Fibroblast of mammary gland (primary cell): ENCODE measurements at places on chromosomes 7 and 10.

GRCh38 chr7:39421661-39422060 lies 144.5 kb upstream of the YAE1 start:
- no peak for DNase-seq

GRCh38 chr7:103524042-103524907 lies 78.3 kb upstream of the SLC26A5 start:
- DNase-seq, result peak; percentile 63

GRCh38 chr7:24706211-24707170 lies 50.8 kb downstream of the GSDME start:
- DNase-seq, result no peak

DNA sequence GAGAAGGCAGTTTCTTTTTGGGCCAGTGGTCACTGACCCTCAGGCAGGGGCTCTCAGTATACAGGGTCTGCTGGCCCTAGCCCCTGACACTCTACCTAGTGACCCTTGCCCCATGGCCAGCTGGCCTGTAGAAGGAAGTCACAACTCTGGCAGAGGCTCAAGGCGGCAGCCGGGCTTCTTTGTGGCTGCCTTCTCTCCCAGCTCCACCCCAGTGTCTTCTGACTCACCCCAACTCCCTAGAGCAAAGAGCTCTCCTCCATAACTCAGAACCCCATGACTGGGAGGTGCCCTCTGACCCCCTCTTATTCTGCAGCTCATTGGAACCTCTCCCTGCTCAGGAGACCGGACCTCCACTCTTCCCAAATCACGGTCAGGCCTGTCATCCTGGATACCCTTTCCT lies 358.2 kb downstream of the FGFR2 start:
- DNase-seq, result no peak

GRCh38 chr10:20811131-20811530 lies 86.0 kb downstream of the NEBL start:
- DNase-seq, result peak; percentile 6

GRCh38 chr10:14092799-14093198 lies 237.9 kb downstream of the FRMD4A start:
- no peak for DNase-seq

- DNase-seq, result no peak
Measured at GRCh38 chr10:87664276-87664701, 4.6 kb downstream of the PAPSS2 start.
